ENCODE measurements at places on chromosomes 7 and 10. TPM values are rescaled to one million over a fixed set of nuclear protein-coding genes. Genes with fewer than 3 reads are reported as not detected.

CACNB2 gene
- 12.1 TPM for total RNA-seq

RBP3 gene
- not detected for total RNA-seq

CCL26 gene
- 0.91 TPM for total RNA-seq

ARHGEF35 gene
- total RNA-seq = 57.0 TPM

ZNF736 gene
- total RNA-seq = 15.2 TPM

MRLN gene
- not detected for total RNA-seq

TMEM176A gene
- total RNA-seq = 130 TPM

ZNF25 gene
- total RNA-seq = 4.2 TPM

GFRA1 gene
- 4.9 TPM for total RNA-seq

DEPP1 gene
- total RNA-seq = 20.2 TPM

CYP2E1 gene
- total RNA-seq = 0.90 TPM

GSTO1 gene
- total RNA-seq = 89.9 TPM

ASIC3 gene
- total RNA-seq = 1.0 TPM

INSYN2A gene
- not detected for total RNA-seq

CTBP2 gene
- 106 TPM for total RNA-seq

OPALIN gene
- total RNA-seq = not detected

OR2AE1 gene
- not detected for total RNA-seq

ITIH5 gene
- 15.6 TPM for total RNA-seq

TUBB8 gene
- not detected for total RNA-seq

ACHE gene
- total RNA-seq = 5.3 TPM

PAX4 gene
- 0.67 TPM for total RNA-seq

CRYGN gene
- total RNA-seq = not detected

FKBP9 gene
- 115 TPM for total RNA-seq

GSAP gene
- total RNA-seq = 7.7 TPM

IKZF1 gene
- 5.6 TPM for total RNA-seq

FXYD4 gene
- not detected for total RNA-seq

MNX1 gene
- total RNA-seq = 14.5 TPM

SPDYE3 gene
- not detected for total RNA-seq

PON3 gene
- total RNA-seq = 3.0 TPM

CREB5 gene
- 0.54 TPM for total RNA-seq

CPEB3 gene
- 7.9 TPM for total RNA-seq

UNCX gene
- total RNA-seq = not detected

DNAH11 gene
- total RNA-seq = 0.05 TPM

SUGCT gene
- total RNA-seq = 15.1 TPM

HOXA6 gene
- 29.6 TPM for total RNA-seq

NAMPT gene
- total RNA-seq = 88.6 TPM

MALRD1 gene
- total RNA-seq = 0.27 TPM

PRPS1L1 gene
- total RNA-seq = not detected

GBF1 gene
- total RNA-seq = 73.4 TPM

EGR2 gene
- total RNA-seq = 0.20 TPM

C10orf67 gene
- not detected for total RNA-seq

SEMA3C gene
- 103 TPM for total RNA-seq

CCDC71L gene
- 21.6 TPM for total RNA-seq

MOGAT3 gene
- 33.2 TPM for total RNA-seq

KCNH2 gene
- 8.8 TPM for total RNA-seq

FOXI2 gene
- 0.08 TPM for total RNA-seq

SFTPA1 gene
- 8.8 TPM for total RNA-seq

PILRA gene
- total RNA-seq = 1.2 TPM

HKDC1 gene
- total RNA-seq = 19.0 TPM

Data from colonic mucosa (tissue), 4 donors.